ENCODE measurements at places on chromosomes 5 and 9. TPM values are rescaled to one million over a fixed set of nuclear protein-coding genes. Genes with fewer than 3 reads are reported as not detected.
A peak's percentile ranks its signal among the peaks of the same experiment; 100 is the strongest.

GRCh38 chr5:58501778-58502417, 10.7 kb downstream of the GAPT start:
- DNase-seq: no peak

DNA sequence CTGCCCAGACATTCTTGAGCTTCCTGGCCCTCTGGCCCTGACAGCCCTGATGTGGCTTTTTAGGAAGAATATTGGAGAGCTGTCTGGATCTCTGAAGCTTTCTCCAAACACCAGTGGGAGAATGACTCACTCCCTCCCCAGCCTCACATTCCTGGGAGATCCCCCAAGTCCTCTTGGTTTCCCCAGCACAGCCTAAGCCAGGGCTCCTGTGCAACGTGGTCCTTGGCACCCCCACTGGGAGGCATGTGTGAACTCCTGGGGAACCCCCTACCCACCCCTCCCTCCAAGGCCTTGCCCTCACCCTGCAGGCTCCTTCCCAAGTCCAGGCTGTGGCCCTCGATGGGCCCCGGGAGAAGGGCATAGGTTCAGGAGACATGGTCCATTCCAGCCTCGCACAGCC, 12.7 kb downstream of the GLIPR2 start:
- no peak for DNase-seq

- peak; percentile 62 for DNase-seq
Measured at GRCh38 chr5:132103332-132103951, 29.9 kb downstream of the CSF2 start.

DNA sequence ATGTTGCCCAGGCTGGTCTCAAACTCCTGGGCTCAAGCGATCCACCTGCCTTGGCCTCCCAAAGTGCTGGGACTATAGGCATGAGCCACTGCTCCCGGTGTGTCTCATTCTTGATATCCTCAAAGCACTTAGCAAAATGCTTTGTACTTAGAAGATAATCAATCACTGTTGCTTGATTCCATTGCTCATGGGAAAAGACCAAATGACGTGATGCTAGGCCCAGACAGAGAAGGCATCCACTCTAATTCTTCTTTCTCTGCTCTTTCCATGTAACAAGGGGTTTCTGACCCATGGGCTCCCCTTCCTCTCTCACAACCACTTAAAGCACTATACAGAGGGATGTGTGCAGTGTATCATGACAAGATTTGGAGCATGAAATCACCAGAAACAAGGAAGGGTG, 83.0 kb downstream of the APBA1 start:
- no peak for DNase-seq

- no peak for DNase-seq
Measured at GRCh38 chr9:136901516-136902258, 15.4 kb downstream of the TRAF2 start.

ADAMTSL2 gene
- 4.0 TPM for polyA plus RNA-seq

DNA sequence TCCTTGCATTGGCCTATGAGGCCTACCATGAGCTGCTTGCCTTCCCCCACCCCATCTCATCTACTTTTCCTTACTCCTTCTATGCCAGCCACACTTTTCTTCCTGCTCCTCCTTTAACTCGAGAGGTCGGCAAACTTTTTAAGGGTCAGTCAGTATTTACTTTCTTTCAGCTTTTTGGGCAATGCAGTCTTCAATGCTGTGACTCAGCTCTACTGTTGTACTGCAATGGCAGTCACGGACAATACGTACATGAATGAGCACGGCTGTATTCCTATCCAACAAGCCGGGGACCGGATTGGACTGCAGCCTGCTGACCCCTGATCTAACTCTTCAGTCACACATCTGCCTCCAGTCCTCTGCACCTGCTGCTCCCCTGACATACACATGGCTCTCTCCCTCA, 602 bp upstream of the ACTL7A start:
- DNase-seq: no peak

DNA sequence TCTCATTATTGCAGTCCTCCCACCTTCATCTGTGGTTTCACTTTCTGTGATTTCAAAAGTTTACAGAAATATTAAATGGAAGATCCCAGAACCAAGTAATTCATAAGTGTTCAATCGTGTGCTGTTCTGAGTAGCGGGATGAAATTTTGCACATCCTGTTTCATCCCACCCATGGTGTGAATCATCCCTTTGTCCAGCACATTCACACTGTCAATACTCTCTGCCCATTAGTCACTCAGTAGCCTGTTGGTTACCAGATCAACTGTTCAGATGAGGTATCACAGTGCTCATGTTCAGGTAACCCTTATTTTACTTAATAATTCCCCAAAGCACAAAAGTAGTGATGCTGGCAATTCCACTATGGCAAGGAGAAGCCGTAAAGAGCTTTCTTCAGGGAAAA, 26.8 kb downstream of the FAM81B start:
- DNase-seq: no peak
